ENCODE measurements at places on chromosomes 16 and 17.

DNA sequence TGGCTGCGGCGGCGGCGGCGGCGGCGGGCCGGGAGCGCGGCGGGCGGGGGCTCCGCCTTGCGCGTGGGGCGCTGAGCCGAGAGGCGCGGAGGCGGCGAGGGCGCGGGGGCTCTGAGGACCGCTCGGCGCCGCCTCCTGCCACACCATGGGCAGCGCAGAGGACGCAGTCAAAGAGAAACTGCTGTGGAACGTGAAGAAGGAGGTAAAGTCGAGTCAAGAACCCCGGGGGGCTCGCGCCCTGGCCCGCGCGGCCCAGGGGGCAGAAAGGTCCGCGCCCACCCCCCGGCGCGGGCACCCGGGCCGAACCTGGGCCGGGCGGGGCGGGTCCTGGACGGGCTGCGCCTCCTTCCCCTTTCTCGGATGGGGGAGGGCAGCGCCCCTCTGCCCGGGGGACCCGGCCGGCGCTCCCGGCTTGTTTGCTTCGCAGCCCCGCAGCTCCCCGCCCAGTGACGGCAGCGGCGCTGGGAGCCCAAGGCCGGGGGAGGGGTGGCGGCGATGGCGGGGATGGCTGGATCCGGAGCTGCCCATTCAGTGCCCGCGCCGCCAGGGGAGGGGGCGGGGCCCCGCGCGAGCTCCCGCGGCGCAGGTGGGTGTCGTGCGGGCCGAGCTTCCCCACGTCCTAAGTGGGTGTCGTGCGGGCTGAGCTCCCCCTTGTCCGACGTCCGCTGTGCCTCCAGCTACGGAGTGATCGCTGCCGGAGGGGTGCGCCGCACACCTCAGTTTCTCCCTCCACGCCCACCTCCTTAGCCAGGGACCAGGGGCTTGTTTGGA, 428 bp downstream of the SGSM2 start:
- no peak overlapping the region for H3K27ac ChIP-seq
- H3K27me3 ChIP-seq = no peaks in the 10 kb centered on the region
- peaks cover 23% of the 10 kb centered on the region for H3K36me3 ChIP-seq
- peak overlapping the region; percentile 60 for H3K4me3 ChIP-seq
- H3K4me1 ChIP-seq = peaks cover 18% of the 10 kb centered on the region
- DNase-seq = peak; percentile 68

- no peak for DNase-seq
- no peaks in the 10 kb centered on the region for H3K36me3 ChIP-seq
- no peaks in the 10 kb centered on the region for H3K4me1 ChIP-seq
- no peak overlapping the region for H3K27ac ChIP-seq
- no peak overlapping the region for H3K4me3 ChIP-seq
Observed at GRCh38 chr17:31404028-31404949, 12.8 kb downstream of the RAB11FIP4 start.

GRCh38 chr17:7950578-7950977, 18.6 kb downstream of the CNTROB start:
- H3K36me3 ChIP-seq = peaks cover 29% of the 10 kb centered on the region
- H3K27ac ChIP-seq = no peak overlapping the region
- peaks cover 4% of the 10 kb centered on the region for H3K4me1 ChIP-seq
- no peak for DNase-seq

- peaks cover 21% of the 10 kb centered on the region for H3K4me1 ChIP-seq
- DNase-seq = no peak
- H3K27me3 ChIP-seq = no peaks in the 10 kb centered on the region
Observed at GRCh38 chr17:43211123-43211479, 574 bp upstream of the TMEM106A start.

GRCh38 chr17:35244341-35245195, 1.7 kb downstream of the SLFN5 start:
- peaks cover 27% of the 10 kb centered on the region for H3K36me3 ChIP-seq
- peak overlapping the region; percentile 98 for H3K27ac ChIP-seq
- H3K4me1 ChIP-seq = peaks cover 53% of the 10 kb centered on the region
- peak; percentile 87 for DNase-seq

GRCh38 chr17:72392056-72393010, 271.5 kb downstream of the SOX9 start:
- no peaks in the 10 kb centered on the region for H3K4me1 ChIP-seq
- H3K27me3 ChIP-seq = no peaks in the 10 kb centered on the region
- H3K27ac ChIP-seq = no peak overlapping the region
- no peaks in the 10 kb centered on the region for H3K36me3 ChIP-seq
- no peak overlapping the region for H3K4me3 ChIP-seq

GRCh38 chr17:4592240-4593005, 8.1 kb downstream of the SMTNL2 start:
- H3K4me1 ChIP-seq = peaks cover 6% of the 10 kb centered on the region
- DNase-seq = no peak
- H3K4me3 ChIP-seq = no peak overlapping the region
- no peak overlapping the region for H3K27ac ChIP-seq
- peaks cover 2% of the 10 kb centered on the region for H3K27me3 ChIP-seq
- no peaks in the 10 kb centered on the region for H3K36me3 ChIP-seq
